ENCODE measurements at places on chromosomes 11 and 22. TPM values are rescaled to one million over a fixed set of nuclear protein-coding genes. Genes with fewer than 3 reads are reported as not detected.

The NAALAD2 gene
- not detected for polyA plus RNA-seq

The SCN2B gene
- polyA plus RNA-seq = not detected

- DNase-seq = no peak
- H3K27ac ChIP-seq = no peak overlapping the region
- no peaks in the 10 kb centered on the region for H3K36me3 ChIP-seq
Measured at GRCh38 chr11:61737131-61737530, 15.3 kb upstream of the MYRF start.

GRCh38 chr11:105070306-105070705, 25.2 kb upstream of the CARD16 start:
- H3K27ac ChIP-seq = no peak overlapping the region
- no peak for DNase-seq
- H3K36me3 ChIP-seq = no peaks in the 10 kb centered on the region
- no peak overlapping the region for H3K4me3 ChIP-seq
- no peaks in the 10 kb centered on the region for H3K4me1 ChIP-seq

- no peaks in the 10 kb centered on the region for H3K27me3 ChIP-seq
- no peak overlapping the region for H3K4me3 ChIP-seq
- H3K27ac ChIP-seq = no peak overlapping the region
- H3K36me3 ChIP-seq = no peaks in the 10 kb centered on the region
- DNase-seq = no peak
- no peaks in the 10 kb centered on the region for H3K4me1 ChIP-seq
Measured at GRCh38 chr22:36417281-36417686, 29.5 kb upstream of the MYH9 start.

GRCh38 chr11:18844753-18845367, 53.3 kb upstream of the PTPN5 start:
- no peaks in the 10 kb centered on the region for H3K36me3 ChIP-seq
- H3K27ac ChIP-seq = no peak overlapping the region
- H3K4me1 ChIP-seq = no peaks in the 10 kb centered on the region
- DNase-seq = no peak
- no peak overlapping the region for H3K4me3 ChIP-seq
- H3K27me3 ChIP-seq = no peaks in the 10 kb centered on the region

GRCh38 chr11:102172127-102172848, 62.0 kb downstream of the YAP1 start:
- H3K4me3 ChIP-seq = no peak overlapping the region
- peak; percentile 57 for DNase-seq
- no peaks in the 10 kb centered on the region for H3K27me3 ChIP-seq
- no peaks in the 10 kb centered on the region for H3K36me3 ChIP-seq
- peak overlapping the region; percentile 98 for H3K27ac ChIP-seq

DNA sequence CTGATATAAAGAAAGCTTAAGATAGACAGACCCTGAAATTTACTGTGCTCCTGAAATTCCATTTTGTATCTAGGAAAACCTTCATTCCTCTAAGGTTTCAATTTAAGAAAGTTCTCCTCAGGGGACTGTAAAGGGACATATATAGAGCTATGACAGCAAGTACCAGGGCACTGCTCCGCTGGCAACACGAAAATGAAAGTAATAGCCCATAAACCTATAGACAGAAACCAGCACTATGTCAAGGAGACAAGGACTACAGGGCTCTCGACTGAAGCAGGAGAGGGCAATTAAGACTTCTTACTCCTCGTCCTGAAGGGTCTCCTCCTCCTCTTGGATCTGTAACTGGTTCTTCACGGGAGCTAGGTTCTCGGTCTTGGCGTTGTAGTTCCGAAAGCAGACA, 6.9 kb downstream of the FEZ1 start:
- H3K27me3 ChIP-seq = no peaks in the 10 kb centered on the region
- no peak overlapping the region for H3K4me3 ChIP-seq
- no peaks in the 10 kb centered on the region for H3K4me1 ChIP-seq
- DNase-seq = no peak
- H3K36me3 ChIP-seq = peaks cover 6% of the 10 kb centered on the region

The SYT12 gene
- 1.4 TPM for polyA plus RNA-seq

- H3K27ac ChIP-seq = no peak overlapping the region
- H3K27me3 ChIP-seq = no peaks in the 10 kb centered on the region
- no peaks in the 10 kb centered on the region for H3K36me3 ChIP-seq
Measured at GRCh38 chr11:103871923-103872551, 164.4 kb upstream of the DDI1 start.

The TMEM126B gene
- 63.3 TPM for polyA plus RNA-seq

GRCh38 chr11:32852207-32852606, 22.5 kb downstream of the PRRG4 start:
- H3K36me3 ChIP-seq = no peaks in the 10 kb centered on the region
- no peak overlapping the region for H3K27ac ChIP-seq
- no peak overlapping the region for H3K4me3 ChIP-seq
- no peaks in the 10 kb centered on the region for H3K4me1 ChIP-seq
- H3K27me3 ChIP-seq = no peaks in the 10 kb centered on the region

- no peaks in the 10 kb centered on the region for H3K4me1 ChIP-seq
- no peak overlapping the region for H3K4me3 ChIP-seq
- no peaks in the 10 kb centered on the region for H3K27me3 ChIP-seq
Measured at GRCh38 chr22:22182218-22182989, 62.2 kb upstream of the VPREB1 start.

- no peak overlapping the region for H3K4me3 ChIP-seq
- no peaks in the 10 kb centered on the region for H3K27me3 ChIP-seq
- no peak for DNase-seq
Measured at GRCh38 chr22:45420539-45420938, 7.0 kb downstream of the RIBC2 start.

DNA sequence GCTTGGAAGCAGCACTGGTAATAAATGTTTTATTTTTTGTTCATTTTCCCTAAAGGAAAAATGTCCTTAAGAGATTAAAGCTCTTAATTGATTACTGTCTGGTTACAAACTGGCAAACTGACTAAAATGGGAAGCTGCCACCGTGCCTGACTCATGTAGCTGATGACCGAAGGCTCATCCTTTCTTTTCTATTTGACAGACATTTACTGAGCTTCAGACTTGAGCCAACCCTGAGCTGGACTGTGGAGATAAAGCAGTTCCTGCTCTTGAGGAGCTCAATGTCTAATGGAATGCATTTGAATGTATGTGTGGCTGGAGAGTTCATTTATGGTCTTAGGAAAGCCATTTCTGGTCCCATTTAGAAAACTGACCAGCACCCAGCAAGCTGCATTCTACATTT, 91.3 kb downstream of the RNF169 start:
- peaks cover 3% of the 10 kb centered on the region for H3K36me3 ChIP-seq
- DNase-seq = no peak
- no peaks in the 10 kb centered on the region for H3K4me1 ChIP-seq
- no peak overlapping the region for H3K4me3 ChIP-seq
- no peak overlapping the region for H3K27ac ChIP-seq

The SCGB2A2 gene
- polyA plus RNA-seq = not detected

- DNase-seq = no peak
- no peak overlapping the region for H3K27ac ChIP-seq
- H3K4me1 ChIP-seq = no peaks in the 10 kb centered on the region
- H3K36me3 ChIP-seq = peaks cover 8% of the 10 kb centered on the region
Measured at GRCh38 chr22:41397143-41397811, 15.5 kb downstream of the TEF start.

The PUS3 gene
- polyA plus RNA-seq = 8.0 TPM

GRCh38 chr22:27370269-27370668, 431.3 kb downstream of the MN1 start:
- no peak overlapping the region for H3K27ac ChIP-seq
- no peaks in the 10 kb centered on the region for H3K36me3 ChIP-seq
- H3K4me1 ChIP-seq = no peaks in the 10 kb centered on the region
- H3K4me3 ChIP-seq = no peak overlapping the region

DNA sequence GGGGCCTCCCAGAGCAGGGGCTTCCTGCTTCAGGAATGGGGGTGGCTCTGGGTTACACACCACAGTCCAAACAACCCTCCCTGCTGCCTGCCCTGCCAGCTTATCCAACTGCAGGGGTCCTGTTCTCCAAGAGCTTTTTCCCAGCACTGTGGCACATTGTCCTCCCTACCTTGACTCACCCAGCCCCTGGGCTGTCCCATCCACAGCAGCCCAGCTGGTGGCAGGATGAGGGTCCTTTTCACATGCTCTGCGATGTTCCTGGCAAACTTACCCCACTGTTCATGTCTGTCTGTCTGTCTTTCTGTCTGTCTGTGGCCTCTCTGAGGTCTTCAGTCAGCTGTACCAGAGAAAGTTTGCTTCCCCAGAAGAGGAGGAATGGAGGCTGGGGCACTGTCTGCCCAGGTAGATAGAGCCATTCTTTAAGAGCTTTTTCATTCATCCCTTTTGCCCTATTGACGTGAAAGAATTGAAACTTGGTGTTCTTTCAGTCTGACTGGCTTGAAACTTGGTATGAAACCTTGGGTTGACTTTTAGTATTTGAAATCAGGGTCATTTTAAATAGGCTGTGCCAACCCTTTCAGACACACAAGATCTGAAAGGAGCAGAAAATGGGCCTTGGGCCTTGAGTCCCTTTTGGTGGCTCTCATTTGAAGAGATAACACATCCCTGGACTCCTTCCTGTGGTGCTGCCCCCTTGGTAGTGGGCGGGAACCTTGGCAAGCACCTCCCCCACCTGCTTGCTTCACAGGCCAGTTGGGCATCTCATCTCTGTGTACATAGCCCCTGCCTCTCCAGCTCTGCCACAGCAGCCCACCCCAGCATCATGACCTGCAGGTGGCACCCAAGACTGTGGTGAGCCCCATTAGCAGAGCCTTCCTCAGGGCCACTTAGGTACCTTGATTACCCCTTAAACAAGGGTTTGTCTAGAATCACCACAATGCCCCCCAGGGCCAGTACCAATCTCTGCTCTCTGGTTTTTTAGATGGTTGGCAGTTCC, 74.6 kb upstream of the SUSD2 start:
- no peak overlapping the region for H3K4me3 ChIP-seq
- H3K27ac ChIP-seq = no peak overlapping the region
- DNase-seq = no peak
- no peaks in the 10 kb centered on the region for H3K36me3 ChIP-seq

- no peaks in the 10 kb centered on the region for H3K27me3 ChIP-seq
- H3K4me1 ChIP-seq = peaks cover 3% of the 10 kb centered on the region
- H3K36me3 ChIP-seq = no peaks in the 10 kb centered on the region
- H3K27ac ChIP-seq = no peak overlapping the region
- no peak overlapping the region for H3K4me3 ChIP-seq
Measured at GRCh38 chr11:113072237-113072858, 111.1 kb downstream of the NCAM1 start.

DNA sequence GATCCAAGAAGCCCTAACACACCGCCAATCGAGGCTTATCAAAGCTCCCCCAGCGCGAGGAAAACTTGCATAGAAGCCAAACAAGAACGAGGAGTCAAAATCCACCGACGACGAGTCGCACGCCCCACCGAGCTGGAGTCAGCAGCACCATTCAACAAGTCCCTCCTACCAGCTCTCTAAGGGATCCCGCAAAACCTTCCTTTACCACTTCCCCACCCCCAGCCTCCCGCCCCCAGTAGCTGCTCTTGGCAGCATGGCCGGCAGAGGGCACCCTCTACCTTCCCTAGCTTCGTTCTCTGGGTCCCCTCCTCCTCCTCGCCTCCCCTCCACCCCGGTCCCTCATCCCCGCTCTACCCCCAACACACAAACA, 1.4 kb downstream of the BDNF start:
- H3K36me3 ChIP-seq = no peaks in the 10 kb centered on the region
- DNase-seq = peak; percentile 92

DNA sequence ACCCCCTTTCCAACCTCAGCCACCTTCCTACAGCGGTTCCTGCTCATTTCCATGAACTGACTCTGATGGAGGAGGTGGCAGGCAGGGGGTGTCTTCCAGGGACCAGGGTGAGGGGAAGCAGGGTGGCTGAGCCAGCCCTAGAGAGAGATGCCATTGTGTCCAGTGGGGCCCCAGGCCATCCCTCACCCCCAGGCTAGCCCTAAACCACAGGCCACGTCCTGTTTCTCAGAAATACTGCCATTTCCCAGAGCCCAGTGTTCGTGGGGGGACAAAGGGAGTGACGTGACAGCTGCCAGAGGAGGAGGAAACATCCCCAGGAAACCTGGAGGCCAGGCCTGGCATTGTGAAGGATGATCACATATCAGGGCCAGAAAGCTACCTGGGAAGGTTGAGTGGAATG, 39.5 kb downstream of the CHRDL2 start:
- no peak overlapping the region for H3K4me3 ChIP-seq
- H3K4me1 ChIP-seq = no peaks in the 10 kb centered on the region
- no peaks in the 10 kb centered on the region for H3K36me3 ChIP-seq
- H3K27me3 ChIP-seq = no peaks in the 10 kb centered on the region
- H3K27ac ChIP-seq = no peak overlapping the region
- no peak for DNase-seq

- no peaks in the 10 kb centered on the region for H3K4me1 ChIP-seq
- H3K4me3 ChIP-seq = peak overlapping the region; percentile 77
- peak overlapping the region; percentile 88 for H3K27ac ChIP-seq
- DNase-seq = no peak
- no peaks in the 10 kb centered on the region for H3K27me3 ChIP-seq
- peaks cover 3% of the 10 kb centered on the region for H3K36me3 ChIP-seq
Measured at GRCh38 chr11:47175746-47176327, 842 bp downstream of the ARFGAP2 start.

DNA sequence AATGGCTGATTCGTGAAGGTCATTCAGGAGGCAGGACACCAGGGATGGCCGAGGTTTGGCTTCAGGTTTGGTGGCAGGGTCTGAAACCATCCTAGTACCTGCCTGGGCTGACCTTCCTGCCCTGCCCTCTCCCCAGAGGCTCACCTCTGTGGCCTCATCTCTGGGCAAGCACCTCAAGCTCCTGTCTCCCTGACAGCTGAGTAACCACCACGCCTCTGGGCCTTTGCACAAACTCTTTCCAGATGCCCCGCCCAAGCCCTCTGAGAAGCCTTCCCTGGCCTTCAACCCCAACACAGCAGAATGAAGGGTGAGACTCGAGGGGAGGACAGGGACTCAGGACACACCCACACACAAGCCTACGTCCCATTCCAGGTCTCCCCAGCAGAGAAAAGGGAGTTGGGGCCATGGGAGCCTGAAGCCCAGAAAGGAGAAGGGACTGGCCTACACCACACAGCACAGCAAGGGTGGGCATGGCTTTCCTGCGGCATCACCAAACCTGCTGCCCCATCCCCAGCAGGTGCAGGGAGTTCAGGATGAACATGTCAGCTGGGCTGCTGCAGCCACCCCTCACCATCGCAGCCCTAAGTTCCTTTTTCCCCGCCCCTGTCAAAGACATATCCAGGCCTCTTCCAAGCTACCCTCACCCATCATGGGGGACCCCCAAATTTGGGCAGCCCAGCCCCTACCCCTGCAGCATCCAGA, 2.4 kb downstream of the SHISA8 start:
- no peaks in the 10 kb centered on the region for H3K36me3 ChIP-seq
- H3K27ac ChIP-seq = no peak overlapping the region
- H3K4me3 ChIP-seq = no peak overlapping the region
- no peaks in the 10 kb centered on the region for H3K4me1 ChIP-seq

The CATSPER1 gene
- 0.10 TPM for polyA plus RNA-seq

The KRTAP5-10 gene
- polyA plus RNA-seq = 0.15 TPM

The KRTAP5-7 gene
- not detected for polyA plus RNA-seq

GRCh38 chr22:39482768-39483167, 19.3 kb upstream of the MIEF1 start:
- H3K4me1 ChIP-seq = no peaks in the 10 kb centered on the region
- H3K36me3 ChIP-seq = no peaks in the 10 kb centered on the region
- no peaks in the 10 kb centered on the region for H3K27me3 ChIP-seq
- H3K27ac ChIP-seq = no peak overlapping the region
- no peak overlapping the region for H3K4me3 ChIP-seq
- DNase-seq = no peak

Data from aorta (tissue), 5 donors.